COR-L47 (cell line): ENCODE measurements at places on chromosomes 7 and 10.

DNA sequence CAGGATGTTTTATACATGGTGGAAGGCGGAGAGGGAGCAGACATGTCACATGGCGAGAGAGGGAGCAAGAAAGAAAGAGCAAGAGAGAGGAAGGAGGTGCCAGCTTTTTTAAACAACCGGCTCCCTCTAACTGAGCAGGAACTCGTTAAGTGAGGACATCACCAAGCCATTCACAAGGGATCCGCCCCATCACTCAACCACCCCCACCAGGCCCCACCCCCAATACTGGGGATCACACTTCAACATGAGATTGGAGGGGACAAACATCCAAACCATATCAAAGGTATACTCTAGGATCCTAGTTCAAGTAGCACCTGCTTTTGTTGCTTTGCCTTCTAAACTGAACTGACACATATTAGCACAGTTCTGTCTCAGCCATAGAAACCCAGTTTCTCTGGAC, 141.9 kb upstream of the KLF14 start:
- no peak for DNase-seq

- DNase-seq = no peak
These were observed 24.2 kb downstream of the ARL5B start for GRCh38 chr10:18683427-18683826.

DNA sequence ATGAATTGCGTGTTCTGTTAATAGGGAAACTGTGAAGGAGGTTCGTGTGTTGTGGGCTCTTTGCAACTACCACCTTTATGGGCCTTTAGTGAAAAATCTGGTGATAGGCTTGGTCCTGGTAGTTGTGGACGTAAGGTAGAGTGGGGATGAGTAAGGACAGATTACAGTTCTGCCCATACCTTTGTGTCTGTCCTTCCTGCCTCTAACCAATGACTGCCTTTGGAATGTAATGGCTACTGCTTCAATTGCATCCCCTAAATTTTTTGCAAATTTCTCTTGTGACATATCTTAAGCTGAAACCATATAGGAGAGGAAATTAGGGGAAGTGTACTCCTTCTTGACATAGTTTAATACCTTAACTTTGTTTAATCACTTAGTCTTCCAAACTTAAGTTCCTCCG, 82.3 kb downstream of the ADK start:
- DNase-seq = no peak

- DNase-seq = no peak
These were observed 58.7 kb upstream of the BTRC start for GRCh38 chr10:101295261-101295660.

- no peak for DNase-seq
These were observed 239.5 kb upstream of the FOXP2 start for GRCh38 chr7:114175125-114175524.

DNA sequence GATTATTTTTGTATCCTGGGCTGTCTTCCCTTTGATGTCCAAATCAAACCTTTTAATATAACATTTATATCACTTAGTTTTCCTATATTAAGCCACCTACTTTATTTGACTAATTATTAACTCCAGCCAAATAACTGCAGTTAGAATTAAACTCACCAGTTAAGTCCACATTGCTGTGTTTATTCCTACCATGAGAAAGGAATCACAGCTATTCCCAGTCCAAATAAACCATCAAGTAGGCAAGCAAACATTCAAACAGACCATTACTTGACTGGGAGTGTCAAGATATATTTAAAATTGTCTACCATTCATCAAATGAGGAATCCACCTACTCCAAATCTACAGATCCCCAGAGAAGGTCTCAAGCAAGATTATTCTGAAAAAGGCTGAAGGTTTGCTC, 22.4 kb downstream of the PDE1C start:
- no peak for DNase-seq

GRCh38 chr7:16728811-16729210, 24.7 kb upstream of the TSPAN13 start:
- no peak for DNase-seq

- DNase-seq = no peak
These were observed 201.4 kb downstream of the TNS3 start for GRCh38 chr7:47380325-47381133.

DNA sequence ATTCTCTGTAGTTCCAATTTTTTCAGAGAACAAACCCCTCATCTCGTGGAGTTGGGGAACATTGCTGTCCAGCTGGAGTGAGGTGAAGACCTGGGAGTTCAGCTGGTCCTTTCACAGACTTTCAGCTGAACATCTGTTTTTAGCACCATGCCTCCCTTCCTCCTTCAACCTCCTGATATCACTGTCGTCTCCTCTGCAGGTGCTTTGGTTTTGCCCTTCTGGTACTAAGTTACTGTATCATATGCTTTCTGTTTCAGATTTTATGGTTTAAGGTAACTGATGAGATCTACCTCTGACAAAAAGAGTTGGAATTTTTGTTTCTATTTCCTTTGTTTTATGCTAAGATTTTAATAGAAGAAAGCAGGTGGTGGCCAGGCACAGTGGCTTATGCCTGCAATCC, 102.9 kb downstream of the ZNF438 start:
- no peak for DNase-seq

DNA sequence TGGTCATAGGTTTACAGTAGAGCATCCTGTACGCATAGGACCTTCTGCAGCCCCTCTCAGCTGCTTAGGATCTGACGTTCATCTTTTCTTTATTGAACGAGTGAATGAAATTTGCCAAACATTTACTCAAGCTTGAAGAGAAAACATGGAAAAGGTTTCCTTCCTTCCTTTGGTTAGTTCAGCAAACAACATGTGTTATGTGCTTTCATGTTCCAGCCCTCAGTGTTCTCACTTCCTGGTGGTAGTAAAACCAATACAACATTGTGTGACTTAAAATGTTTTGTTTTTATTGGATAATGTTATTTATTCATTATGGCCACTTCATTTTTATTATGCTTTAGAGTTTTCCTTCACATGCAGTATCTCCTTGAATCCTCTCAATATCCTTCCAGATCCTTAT, 1.4 kb upstream of the CDCA7L start:
- DNase-seq = no peak

DNA sequence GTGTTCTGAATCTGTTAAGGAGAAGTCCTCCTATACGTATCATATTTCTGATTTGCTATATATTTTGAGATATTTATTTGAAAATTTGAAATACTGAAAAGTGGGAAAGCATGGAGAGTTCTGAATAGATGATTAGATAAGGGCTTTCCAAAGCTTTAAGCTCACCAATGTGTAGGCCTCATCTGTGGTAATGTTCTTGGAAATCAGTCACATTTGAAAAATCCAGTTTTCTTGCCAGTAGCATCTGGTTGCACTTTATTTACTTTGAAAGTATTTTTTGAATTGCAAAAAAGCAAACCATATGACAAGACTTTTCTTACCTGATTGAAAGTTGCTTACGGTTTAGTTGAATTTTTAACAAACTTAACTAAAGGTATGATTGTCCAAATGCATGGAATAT, 21.7 kb downstream of the ADD3 start:
- no peak for DNase-seq
